Body of pancreas (tissue), 4 donors: ENCODE measurements at places on chromosomes 2 and 18.
A peak's percentile ranks its signal among the peaks of the same experiment; 100 is the strongest.

DNA sequence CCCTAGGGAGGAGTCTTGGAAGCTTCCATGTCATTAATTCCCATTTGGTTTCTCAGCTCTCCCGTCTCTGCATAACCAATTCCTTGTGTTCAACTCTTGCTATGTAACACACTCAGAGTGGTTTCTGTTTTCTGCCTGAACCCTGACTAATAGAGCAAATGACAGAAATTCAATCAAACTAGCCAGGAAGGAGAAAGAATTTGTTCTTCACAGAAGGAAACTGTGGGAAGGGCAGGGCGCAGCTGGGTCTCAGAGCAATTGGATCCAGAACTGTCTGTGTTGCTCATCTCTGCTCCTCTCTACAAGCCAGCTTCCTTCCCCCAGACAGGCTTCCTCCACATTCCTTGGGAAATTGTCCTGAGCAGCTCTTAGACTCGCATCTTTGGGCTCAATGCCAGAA, 269.8 kb downstream of the TNS1 start:
- DNase-seq: no peak

GRCh38 chr18:374721-375168, 106.9 kb upstream of the THOC1 start:
- peak; percentile 87 for DNase-seq

GRCh38 chr2:228767196-228767595, 503.9 kb downstream of the PID1 start:
- DNase-seq: no peak

DNA sequence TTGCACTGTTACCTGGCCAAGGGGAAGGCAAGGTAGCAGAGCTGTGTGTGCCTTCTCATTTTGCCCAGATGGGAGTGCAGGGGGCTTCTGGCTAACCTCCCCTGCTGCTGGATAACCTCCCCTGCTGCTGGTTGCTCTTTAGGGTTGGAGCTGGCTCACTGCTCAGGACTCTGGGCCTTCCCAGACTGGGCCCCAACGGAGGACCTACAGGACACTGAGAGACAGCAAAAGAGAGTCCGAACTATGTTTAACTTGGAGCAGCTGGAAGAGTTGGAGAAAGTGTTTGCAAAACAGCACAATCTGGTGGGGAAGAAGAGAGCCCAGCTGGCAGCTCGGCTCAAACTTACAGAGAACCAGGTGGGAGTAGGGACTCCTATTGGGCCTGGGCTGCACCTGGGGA, 5.8 kb upstream of the SMYD5 start:
- DNase-seq: no peak

DNA sequence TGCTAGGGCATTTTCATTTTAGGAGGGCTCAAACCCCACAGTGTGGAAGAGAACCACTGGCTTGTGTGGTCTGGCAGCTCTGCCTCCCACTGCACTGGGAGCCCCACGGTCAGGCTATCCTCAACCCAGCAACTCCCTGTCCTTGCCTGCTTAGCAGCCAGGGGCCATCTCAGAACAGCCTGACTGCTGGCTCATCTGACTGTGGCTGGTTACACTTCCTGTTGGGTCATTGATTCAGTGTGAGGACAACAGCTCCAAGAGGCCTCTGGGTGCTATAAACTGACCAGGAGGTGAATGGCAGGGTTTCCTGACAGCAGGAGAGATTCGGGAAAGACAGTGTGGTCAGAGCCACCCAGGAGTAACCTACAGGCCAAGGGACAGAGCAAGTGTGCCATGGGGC, 40.1 kb downstream of the AMER3 start:
- no peak for DNase-seq

DNA sequence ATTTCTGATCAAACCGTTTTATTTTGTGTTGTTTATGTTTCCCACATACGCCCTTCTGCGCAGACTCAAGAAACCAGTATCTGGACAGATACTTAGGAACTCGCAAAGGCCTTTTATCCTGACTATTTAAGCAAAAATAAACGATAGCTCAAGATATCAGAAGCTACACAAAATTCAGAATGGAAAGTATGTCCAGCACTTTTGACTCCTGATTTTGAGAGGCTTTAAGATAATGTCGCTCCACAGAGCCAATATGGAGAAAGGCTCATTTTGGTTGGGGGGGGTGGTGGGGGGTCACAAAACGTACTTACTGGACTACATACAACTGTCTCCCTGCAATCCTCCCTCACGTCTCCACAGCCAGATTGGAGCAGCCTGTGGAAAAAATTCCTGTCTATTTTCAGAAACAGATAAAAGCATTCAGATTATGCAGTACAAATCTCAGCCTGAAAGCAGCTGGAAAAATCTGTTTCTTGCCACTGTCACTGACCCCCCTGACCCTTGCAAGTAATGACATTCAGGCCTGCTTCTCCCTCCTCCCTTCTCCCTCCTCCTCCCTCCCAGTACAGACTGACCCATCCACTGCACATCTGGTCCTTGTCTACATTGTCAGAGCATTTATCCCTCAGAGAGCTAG, 34.9 kb upstream of the LCLAT1 start:
- DNase-seq: no peak

DNA sequence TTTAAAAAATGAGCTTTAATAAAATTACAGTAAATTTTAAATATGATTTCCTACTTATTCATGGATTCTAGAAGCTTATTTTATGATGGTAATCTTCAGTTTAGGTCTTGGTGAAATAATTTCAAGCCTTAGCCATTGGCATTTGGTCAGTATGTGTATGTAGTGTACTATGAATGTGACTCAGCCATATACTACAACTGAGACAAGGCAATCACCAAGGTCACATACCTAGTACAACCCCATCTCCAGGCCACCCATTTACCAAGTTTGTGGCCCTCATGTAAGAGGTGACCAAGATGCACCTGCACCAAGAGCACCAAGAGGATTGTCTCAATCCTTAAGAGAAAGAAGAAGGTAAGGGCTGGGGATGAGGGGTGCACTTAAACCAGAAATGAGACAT, 54.8 kb upstream of the FRZB start:
- DNase-seq: no peak

GRCh38 chr18:33577685-33578517, at the start of gene ASXL3:
Gene ASXL3 (plus strand): TSS chr18:33578219. CDS start chr18:33578632, 413 bp downstream.
- peak; percentile 57 for DNase-seq

DNA sequence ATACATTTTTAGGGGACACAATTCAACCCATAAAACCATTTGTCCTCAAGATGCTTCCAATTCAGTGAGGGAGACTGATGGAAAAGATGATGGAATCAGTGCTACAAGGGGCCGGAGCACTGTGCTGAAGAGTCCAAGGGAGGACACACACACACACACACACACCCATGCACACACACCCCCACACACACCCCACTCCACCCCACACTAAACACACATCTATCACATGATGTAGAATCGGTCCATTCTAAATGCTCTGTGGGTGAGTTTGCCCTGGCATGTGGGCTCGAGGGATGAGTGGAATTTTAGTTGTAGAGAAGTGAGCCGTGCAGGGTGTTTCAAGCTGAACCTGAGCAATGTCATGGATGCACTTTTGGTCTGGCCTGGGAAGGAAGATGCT, 41.1 kb downstream of the PRKCE start:
- DNase-seq: no peak

GRCh38 chr2:10297959-10298531, 4.7 kb upstream of the HPCAL1 start:
- no peak for DNase-seq

DNA sequence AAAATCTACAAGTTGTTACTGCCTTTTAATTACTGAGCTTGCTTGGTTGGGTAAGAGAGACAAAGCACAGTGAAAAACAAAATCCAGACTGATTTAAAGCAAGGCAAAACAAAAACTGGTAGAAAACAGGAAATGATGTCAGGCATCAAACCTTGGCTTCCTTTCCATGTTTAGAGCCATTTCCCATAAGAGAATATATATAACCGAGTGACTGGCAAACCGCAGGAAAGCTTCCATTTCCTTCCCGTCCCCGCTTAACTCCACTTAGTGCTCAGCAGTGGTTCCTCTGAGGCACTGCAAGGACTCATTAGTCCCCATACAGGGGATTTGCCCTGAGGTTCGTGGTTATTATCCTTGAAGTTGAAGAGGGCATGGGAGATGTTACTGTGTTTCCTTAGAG, 446.3 kb downstream of the LPIN1 start:
- no peak for DNase-seq

DNA sequence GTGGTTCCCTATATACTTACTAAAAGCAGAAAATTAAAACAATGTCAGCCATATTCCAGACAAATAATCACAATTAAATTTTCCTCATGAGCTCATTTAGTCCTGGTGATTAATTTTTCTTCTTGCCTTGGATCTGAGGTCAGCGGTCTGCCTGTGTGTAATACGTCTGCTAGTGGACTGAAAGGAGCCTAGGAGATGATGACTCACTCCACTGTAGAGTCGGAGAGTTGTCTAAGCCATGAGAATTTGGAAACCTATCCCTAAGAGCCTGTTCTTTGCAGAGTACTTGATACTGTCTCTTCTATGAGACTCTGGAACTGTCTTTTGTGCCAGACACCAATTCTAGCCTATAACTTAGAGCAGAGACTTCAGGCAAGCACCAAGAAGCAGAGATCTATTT, 94.2 kb upstream of the RAB27B start:
- peak; percentile 12 for DNase-seq

DNA sequence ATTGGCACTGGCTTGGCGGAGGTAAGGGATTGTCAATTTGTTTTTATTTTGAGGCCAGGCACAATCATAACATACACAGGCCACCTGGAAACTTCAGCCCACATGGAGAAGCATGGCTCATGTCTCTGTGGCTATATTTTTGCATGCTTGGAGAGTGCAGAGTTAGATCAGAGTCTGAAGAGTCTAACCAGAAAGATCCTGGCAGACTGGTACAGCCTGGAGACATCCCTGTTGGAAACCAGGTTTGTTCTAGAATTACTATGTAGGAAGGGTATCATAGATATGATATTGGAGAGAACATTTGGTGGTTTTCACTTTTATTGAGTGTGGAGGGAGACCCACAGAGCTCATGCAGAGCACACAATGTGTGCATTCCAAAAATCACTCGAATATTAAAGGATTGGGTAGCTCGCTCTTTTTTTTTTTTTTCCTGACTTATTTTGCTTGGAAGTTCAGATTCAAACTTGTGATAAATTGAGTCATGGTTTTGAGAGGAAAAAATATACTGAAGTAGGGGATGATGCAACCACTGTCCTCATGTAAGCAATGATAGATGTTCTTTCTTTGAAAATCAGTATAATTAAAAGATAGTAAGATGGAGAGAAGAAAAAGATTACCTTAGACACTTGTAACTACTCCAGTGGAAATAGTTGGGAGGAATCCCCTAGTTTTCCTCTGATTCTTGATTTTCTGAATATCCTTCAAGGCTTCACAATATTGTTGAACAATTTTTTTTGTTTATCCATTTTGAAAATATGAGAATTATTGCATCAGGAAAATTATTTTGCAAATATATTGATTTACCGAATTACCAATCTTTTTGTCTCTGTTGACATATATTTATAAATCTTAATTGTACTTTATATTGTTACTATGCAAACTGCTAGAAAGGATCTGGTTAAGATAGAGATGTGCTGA, 185.7 kb upstream of the ZEB2 start:
- DNase-seq: no peak

DNA sequence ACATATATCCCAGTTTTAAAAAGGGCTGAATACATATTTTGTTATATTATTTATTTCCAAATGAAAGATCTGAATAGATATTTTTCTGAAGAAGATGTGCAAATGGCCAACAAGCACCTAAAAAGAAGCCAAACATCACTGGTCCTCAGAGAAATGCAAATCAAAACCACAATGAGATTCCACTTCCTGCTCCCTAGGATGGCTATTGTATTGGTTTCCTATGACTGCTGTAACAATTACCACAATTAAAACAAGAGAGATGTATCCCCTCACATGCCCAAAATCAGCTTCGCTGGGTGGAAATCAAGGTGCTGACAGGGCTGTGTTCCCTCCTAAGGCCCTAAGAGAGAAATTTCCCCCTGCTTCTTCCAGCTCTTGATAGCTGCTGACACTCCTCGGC, 23.2 kb downstream of the ABCB11 start:
- no peak for DNase-seq

DNA sequence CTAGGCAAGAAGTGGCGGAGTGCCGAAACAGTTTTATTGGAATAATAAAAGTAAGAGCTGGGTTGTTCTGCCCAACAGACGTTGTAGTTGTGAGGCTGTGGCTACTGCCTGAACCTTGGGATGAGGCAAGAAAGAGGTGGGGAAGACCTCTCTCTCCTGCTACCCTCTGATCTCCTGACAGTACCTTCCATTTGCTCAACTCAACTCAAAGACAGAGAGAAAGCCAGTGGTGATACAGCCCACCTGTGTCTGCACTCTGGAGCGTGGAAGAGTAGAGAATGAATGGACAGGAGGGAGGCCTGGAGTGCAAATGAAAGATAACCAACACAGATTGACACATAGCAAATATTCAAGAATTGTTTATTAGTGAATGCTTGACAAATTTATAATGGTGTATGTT, 590.3 kb downstream of the NYAP2 start:
- no peak for DNase-seq

DNA sequence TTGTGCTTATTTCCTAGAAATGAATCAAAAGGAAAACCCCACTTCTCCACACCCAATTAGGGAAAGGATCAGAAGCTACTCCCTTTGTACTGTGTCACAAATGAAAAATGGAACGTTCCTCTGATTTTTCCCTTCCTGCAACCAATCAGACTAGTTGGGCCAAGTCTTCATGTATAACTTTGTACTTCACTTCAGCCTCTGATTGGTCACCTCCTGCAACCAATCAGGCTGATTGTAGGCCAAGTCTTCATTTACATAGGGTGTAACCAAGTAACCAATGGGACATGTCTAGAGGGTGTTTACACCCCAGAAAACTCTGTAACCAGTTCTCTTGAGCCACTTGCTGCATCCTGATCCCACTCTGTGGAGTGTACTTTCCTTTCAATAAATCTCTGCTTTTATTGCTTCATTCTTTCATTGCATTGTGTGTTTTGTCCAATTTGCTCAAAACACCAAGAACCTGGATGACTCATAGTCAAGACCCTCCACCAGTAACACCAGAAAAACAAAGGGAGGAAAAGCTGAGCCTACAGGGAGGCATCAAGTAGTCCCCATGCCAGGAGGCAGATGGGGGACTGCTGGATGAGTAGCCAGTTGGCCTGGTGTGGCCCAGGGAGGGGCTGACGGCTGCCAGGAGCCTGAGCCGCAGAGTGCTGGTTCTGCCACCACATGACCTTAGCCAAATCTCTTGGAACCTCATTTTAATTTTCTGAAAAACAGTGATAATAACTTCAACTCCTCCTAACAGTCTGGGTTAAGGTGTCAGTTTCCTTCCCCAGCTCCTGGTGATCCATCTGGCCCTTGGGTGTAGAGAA, 46.1 kb downstream of the SOWAHC start:
- DNase-seq: no peak

GRCh38 chr2:211611061-211611518, 927.5 kb downstream of the ERBB4 start:
- no peak for DNase-seq

GRCh38 chr18:55243255-55243654, 284.0 kb upstream of the CCDC68 start:
- no peak for DNase-seq

DNA sequence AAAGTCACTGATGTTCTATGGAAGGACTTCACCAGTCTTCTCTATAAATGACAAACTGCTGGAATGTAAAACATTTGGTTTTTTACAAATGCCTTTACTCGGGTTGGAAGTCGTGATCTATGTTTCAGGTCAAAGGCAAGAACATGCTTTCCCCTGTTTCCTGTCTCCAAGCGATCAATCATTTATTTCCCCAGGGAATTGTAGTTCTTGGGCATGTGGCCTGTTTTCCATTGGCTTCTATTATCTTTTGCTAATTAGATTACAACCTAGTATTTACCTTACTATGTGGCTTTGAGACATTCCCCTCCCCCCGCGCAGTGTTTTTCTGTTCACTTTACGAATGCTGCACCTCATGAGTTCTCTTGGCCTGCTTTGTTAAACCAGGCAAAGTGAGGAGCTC, 684.2 kb downstream of the EPHA4 start:
- DNase-seq: no peak

GRCh38 chr2:229454934-229455631, 184.0 kb upstream of the PID1 start:
- DNase-seq: no peak
